Ovary (tissue), 10 donors: ENCODE measurements at places on chromosomes 1 and 21. TPM values are rescaled to one million over a fixed set of nuclear protein-coding genes. Genes with fewer than 3 reads are reported as not detected.

- DNase-seq = no peak
Observed at GRCh38 chr1:34831721-34832246, 27.8 kb downstream of the SMIM12 start.

GRCh38 chr1:201094832-201095231 lies 17.4 kb downstream of the CACNA1S start:
- no peak for DNase-seq

GRCh38 chr1:156505679-156506298 lies 5.2 kb upstream of the MEF2D start:
- no peak for DNase-seq

DNA sequence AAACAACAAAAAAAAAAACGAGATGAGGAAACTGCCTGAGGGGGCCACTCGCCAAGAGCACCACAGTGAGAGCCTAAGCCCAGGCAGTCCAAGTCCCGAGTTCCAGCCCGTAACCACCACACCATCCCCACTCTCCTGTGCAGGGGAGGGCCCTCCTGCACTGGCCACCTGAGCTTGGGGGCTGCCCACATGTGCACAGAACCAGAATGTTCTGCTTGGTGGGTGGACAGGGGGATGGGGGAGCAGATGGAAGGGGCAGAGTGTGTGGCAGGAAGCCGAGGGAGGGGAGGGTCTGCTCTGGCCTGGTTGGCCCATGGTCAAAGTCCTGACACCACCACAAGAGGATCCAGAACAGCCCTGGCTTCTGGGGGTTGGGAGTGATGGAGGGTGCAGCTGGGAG lies 17.6 kb downstream of the ADPRS start:
- no peak for DNase-seq

GRCh38 chr1:197374428-197374827 lies 106.4 kb downstream of the CRB1 start:
- DNase-seq = no peak

DNA sequence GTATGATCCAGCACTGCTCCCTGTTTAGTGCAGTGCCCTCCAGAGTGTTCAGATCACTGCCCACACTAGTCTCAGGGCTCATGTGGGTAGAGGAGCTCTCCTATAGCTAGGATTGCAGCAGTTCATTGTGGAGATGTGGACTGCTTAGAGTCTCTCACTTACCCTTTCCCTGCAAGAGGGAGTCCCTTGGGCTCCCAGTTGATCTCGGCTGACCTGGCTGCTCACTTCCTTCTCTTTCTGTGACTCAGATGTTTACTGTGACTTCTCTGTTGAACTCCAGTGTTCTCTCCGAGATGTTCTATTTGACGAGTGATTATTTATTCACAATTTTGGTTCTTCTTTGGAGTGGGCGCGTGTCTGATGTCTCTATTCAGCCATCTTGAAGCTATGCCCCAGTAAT lies 141.9 kb downstream of the PTBP2 start:
- no peak for DNase-seq

DNA sequence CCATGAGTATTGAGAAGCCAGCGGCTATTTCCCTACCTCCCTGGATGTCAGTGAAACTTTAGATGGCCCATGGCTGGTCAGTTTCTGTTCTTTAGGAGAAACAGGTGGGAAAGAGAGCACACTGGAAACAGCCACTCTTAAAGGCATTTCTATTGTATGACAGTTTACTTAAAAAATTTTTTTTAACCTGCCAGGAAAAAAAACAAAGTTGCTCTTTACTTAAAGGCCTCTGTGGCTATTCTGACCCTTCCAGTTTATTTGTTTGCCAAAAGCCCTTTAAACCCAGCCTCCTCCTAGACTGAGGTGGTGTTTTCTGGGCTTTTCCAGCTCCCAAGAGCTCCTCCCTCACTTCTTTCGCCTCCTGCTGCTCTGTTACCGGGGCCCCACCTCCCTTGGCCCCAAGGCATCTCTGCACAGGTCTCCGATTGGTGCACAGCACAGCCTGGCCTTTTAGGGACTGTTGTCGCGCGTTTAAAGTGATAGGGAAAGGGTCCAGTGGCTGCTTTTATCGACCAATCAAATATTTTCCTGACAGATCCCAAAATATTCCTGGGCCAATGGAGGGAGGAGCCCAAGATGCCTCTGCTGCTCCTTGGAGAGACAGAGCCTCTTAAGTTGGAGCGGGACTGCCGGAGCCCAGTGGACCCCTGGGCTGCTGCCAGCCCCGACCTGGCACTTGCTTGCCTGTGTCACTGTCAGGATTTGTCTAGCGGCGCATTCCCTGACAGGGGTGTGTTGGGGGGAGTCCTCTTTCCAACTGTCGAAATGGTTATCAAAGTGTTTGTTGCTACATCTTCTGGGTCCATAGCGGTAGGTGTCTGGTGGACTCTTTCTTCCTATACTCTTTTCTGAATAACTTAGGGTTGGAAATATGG lies at the start of gene SH3BGR:
SH3BGR (plus strand) TSS at position 639 of the 875 bp plus-strand sequence; CDS start at position 766, 127 bp downstream.
- no peak for DNase-seq

DNA sequence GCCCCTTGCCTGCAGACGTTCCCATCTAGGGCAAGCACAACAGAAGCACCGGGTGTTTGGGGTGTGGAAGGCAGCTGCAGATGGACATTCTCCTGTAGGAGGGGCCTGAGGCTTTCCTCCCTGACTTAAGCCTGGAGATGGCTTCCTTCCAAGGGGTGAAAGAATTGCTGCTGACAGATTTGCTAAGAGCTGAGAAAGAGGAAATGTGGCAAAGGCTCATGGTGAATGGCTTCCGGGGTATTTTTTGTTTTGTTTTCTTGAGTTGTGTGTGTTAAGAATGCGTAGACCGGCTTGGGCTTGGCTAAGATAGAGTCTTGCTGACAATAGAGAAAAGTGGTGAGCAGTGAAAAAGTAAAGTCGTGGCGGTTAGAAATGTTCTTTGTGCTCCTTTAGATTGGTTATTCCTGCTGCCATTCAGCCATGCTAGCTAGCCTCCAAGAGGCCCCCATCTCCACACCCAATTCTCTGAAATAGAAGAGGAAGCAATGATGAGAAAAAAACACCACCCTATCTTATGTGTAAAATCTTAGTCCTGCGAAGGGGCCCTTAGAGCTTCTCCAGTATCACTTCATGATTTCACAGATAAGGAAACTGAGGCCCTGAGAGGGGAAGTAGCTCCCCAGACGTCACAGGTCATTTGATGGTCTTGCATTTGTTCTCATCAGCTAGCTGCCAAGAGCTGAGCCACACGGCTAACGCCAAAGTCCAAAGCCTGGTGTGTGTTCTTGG lies 36.9 kb downstream of the EIF2D start:
- DNase-seq = no peak

DNA sequence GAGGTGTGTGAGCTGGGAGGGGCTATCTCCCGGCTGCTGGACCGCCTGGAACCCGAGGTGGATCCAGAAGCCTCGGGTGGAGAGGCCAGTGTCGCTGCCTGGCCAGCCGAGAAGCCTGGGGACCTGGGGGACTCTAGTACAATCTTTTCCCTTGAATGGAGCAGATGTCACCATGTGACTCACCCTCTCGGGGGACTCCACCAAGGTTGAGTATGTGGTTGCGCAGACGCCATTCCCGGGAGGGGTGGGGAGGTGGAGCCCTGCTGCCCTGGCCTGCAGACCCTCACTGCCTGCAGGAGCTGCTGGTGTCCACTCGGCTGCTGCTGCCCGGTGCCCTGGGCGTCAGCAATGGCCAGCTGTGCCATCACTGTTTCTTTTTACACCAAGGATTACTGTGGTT lies 40.3 kb downstream of the TP73 start:
- DNase-seq = no peak

DNA sequence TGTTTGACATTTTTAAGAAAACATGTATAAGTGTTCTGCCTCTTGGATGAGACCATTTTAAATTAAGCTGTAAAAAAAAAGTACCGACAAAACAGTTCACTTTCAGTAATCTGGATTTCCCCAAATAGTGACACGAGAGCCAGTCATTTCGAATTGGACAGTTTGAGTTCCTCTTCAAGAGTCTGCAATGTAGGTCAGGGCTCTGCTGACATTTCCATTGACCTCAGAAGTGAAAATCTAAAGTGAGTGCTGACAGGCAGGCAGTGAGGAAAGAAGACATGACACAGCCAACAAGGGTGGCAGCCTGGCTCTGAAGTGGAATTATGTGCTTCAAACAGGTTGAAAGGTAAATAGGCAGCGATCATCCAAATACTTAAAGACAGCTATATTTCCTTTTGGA lies at the start of gene IL23R:
IL23R (plus strand) TSS at position 259 of the 400 bp plus-strand sequence. CDS start 1,667 bp downstream, outside the sequence.
- DNase-seq = no peak

- peak; percentile 69 for DNase-seq
Observed at GRCh38 chr1:58848818-58849411, 65.1 kb upstream of the JUN start.

DNA sequence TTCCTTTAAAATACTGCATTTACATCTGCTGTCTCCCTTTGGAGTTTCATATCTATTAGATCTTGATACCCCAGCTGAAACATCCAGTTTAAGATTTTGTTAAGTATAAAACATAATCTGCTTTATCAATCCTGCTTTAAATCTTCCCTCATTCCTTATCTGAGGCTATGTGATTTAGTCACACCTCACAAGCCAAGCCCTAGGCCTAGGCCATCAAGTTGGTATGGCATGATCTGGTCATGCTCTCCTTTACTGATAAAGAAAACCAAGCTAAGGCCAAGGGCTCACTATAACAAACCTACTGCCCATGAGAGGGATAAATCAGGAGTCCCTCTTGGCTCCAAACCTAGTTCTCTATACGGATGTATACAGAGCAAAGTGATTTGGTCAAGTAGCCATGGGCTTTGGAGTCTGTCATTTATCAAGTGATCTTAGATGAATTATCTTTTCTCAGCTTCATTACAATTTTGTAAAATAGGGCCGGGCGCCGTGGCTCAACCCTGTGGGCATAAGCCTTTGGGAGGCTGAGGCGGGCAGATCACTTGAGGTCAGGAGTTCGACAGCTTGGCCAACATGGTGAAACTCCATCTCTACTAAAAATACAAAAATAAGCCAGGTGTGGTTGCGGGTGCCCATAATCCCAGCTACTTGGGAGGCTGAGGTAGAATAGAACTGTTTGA lies 22.8 kb downstream of the ENSA start:
- no peak for DNase-seq

Gene NES
- total RNA-seq = 11.3 TPM

Gene LIPI
- not detected for total RNA-seq

Gene CFHR5
- total RNA-seq = not detected

Gene PAPPA2
- 0.64 TPM for total RNA-seq

Gene CFAP57
- total RNA-seq = 1.3 TPM

Gene AIRE
- not detected for total RNA-seq

Gene TTC39A
- 0.28 TPM for total RNA-seq

Gene LENEP
- not detected for total RNA-seq
